Mesothelial cell of epicardium (in vitro differentiated cells): ENCODE measurements at places on chromosomes 6 and 20. TPM values are rescaled to one million over a fixed set of nuclear protein-coding genes. Genes with fewer than 3 reads are reported as not detected.
A peak's percentile ranks its signal among the peaks of the same experiment; 100 is the strongest.

- no peaks in the 10 kb centered on the region for H3K4me1 ChIP-seq
- DNase-seq, result peak; percentile 75
- no peak overlapping the region for H3K27ac ChIP-seq
- H3K4me3 ChIP-seq, result no peak overlapping the region
These were observed 170.2 kb downstream of the PREX1 start for GRCh38 chr20:48657426-48658197.

- H3K36me3 ChIP-seq, result peaks cover 1% of the 10 kb centered on the region
- H3K4me1 ChIP-seq, result no peaks in the 10 kb centered on the region
- no peak overlapping the region for H3K4me3 ChIP-seq
- H3K27ac ChIP-seq, result no peak overlapping the region
- DNase-seq, result no peak
These were observed 6.4 kb upstream of the CST7 start for GRCh38 chr20:24942679-24943078.

WFDC2 gene
- 57.8 to 61.9 TPM (median 61.3 TPM) in 3 replicates for total RNA-seq

GRCh38 chr20:43973671-43974450 lies 59.2 kb downstream of the TOX2 start:
- no peak overlapping the region for H3K27ac ChIP-seq
- no peak for DNase-seq
- H3K36me3 ChIP-seq, result no peaks in the 10 kb centered on the region
- no peaks in the 10 kb centered on the region for H3K4me1 ChIP-seq
- peaks cover 28% of the 10 kb centered on the region for H3K27me3 ChIP-seq

TAAR9 gene
- total RNA-seq, result not detected in 3 replicates

MAK gene
- 0.14 to 0.25 TPM (median 0.24 TPM) in 3 replicates for total RNA-seq

DNA sequence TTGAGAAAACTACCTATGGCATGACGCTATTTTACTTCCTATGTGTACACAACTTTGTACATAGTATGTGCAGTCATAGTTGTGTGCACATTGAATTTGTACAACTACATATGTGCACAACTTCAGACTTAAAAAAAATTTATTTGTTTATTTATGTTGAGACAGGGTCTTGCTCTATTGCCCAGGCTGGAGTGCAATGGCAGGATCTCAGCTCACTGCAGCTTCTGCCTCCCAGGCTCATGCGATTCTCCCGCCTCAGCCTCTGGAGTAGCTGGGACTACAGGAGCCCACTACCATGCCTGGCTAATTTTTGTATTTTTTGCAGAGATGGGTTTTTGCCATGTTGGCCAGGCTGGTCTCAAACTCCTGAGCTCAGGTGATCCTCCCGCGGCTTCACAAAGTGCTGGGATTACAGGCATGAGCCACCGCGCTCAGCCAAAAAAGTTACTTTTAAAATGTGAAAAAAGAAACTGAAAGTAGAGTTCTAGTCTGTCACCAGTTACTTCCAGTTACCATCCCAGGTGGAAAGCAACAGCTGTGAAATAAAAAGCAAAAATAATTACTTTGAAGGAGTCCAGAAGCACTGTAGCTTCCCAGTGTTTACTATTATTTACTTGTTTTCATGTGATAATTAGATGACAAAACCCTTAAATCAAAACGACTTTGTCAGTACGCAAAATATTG lies 1.7 kb upstream of the ZKSCAN8 start:
- H3K27ac ChIP-seq, result no peak overlapping the region
- peaks cover 43% of the 10 kb centered on the region for H3K4me1 ChIP-seq
- H3K27me3 ChIP-seq, result peaks cover 6% of the 10 kb centered on the region
- H3K36me3 ChIP-seq, result peaks cover 7% of the 10 kb centered on the region
- H3K4me3 ChIP-seq, result no peak overlapping the region

DNA sequence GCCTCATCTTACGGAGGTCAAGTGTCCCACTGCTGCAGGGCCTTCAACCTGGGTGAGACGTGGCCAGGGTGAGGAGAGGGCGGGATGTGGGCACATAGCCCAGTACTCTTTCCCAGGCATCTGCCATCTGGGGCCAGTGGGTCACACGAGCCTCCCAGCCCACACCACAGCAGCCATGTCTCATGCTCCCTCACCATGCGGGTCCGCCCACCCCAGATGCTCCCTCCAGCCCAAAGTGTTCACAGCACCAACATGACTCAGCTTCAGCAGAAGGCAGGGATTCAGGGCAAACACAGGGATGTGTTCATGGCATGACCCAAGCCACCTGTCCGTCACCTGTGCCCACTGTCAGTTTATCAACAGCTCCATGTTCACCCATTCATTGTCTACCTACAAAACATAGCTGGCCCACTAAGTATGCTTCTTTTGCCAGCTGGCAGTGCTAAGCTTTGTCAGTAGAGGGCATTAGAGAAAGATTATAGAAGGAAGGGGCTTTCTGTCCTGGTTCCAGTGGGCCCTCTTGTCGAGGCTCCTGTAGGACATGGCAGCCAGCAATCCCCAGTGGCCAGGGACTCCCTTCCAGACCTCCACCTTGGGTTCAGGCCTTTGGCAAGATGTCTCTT lies 109.2 kb downstream of the FOXF2 start:
- no peak for DNase-seq
- peaks cover 22% of the 10 kb centered on the region for H3K27me3 ChIP-seq
- H3K36me3 ChIP-seq, result no peaks in the 10 kb centered on the region
- peaks cover 5% of the 10 kb centered on the region for H3K4me1 ChIP-seq

- H3K27me3 ChIP-seq, result no peaks in the 10 kb centered on the region
- no peaks in the 10 kb centered on the region for H3K4me1 ChIP-seq
- no peak overlapping the region for H3K4me3 ChIP-seq
- H3K27ac ChIP-seq, result no peak overlapping the region
- DNase-seq, result no peak
These were observed 56.3 kb downstream of the ZHX3 start for GRCh38 chr20:41261260-41261659.

POPDC3 gene
- 10.1 to 11.1 TPM (median 10.4 TPM) in 3 replicates for total RNA-seq

BANF2 gene
- not detected in 3 replicates for total RNA-seq

TCFL5 gene
- 12.0 to 12.6 TPM (median 12.2 TPM) in 3 replicates for total RNA-seq

ZNF831 gene
- total RNA-seq, result 0.02 to 0.05 TPM (median 0.02 TPM) in 3 replicates

DNA sequence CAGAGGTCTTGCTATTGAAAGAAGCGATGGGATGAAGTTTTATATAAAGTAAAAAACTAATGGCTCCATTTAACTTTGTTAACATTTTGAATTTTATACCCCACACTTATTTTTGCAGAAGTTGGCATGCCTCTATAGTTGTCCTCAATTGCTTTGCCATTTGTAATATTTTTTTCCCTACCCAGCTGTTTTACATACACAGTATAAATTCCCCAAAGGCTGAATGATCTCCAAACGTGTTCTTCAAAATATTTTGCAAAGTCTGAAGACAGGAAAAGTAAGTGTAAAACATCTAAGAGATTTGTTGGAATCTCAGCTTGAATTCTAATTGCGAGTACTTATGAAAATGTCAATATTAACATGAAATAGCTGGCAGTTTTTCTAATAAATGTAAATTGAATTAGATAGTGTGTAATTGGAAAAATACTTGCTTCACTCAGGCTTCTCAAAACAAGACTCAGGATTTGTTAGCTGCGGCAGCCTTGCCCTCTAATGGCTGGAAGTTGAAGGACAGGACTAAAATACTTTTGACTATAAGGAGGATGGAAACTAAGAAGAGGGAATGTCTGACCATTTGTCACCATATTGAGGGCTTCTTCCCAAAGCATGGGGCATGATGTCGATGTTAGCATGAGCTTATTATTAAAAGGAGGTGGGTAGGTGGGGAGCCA lies 226.8 kb downstream of the UST start:
- H3K36me3 ChIP-seq, result no peaks in the 10 kb centered on the region
- H3K27ac ChIP-seq, result no peak overlapping the region
- peaks cover 20% of the 10 kb centered on the region for H3K27me3 ChIP-seq
- DNase-seq, result no peak
- no peak overlapping the region for H3K4me3 ChIP-seq

MYB gene
- total RNA-seq, result 1.6 to 2.4 TPM (median 2.0 TPM) in 3 replicates

SMPD2 gene
- total RNA-seq, result 9.8 to 11.9 TPM (median 10.4 TPM) in 3 replicates

DNA sequence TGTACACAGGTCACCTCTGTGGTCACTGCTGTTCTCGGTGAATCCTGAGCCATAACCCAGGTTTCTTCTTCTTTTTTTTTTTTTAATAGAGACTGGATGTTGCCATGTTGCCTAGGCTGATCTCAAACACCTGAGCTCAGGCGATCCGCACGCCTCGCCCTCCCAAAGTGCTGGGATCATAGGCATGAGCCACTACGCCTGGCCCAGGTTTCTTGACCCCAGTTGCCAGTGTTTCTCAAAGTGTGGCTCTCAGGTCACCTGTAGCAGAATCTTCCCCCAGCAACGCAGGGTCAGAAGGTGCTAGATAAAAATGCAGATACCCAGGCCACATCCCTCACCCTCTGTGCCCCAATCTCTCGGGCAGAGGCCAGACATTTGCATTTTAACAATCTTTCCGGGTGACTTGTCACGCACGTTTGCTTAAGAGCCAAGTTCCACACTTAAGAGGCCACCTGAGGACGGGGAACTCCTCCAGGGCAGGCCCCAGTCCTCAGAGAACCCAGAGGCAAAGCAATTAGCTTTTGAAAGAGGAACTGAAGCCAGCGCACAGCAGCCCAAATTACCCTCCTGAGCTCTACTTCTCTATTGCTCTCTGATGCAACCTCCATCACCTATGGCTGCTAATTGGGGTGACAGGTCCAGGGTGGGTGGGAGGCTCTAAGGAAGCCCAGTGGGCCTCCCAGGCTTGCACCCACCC lies 81.8 kb downstream of the NFATC2 start:
- no peaks in the 10 kb centered on the region for H3K27me3 ChIP-seq
- H3K27ac ChIP-seq, result no peak overlapping the region
- no peak overlapping the region for H3K4me3 ChIP-seq
- H3K4me1 ChIP-seq, result peaks cover 21% of the 10 kb centered on the region
- no peak for DNase-seq

KIF3B gene
- 21.1 to 22.2 TPM (median 21.3 TPM) in 3 replicates for total RNA-seq

FNDC11 gene
- total RNA-seq, result 0.86 to 1.4 TPM (median 1.1 TPM) in 3 replicates

- peaks cover 3% of the 10 kb centered on the region for H3K27me3 ChIP-seq
- peaks cover 32% of the 10 kb centered on the region for H3K4me1 ChIP-seq
- H3K27ac ChIP-seq, result peak overlapping the region; percentile 59
- no peak overlapping the region for H3K4me3 ChIP-seq
- DNase-seq, result no peak
These were observed 41.4 kb upstream of the CDH22 start for GRCh38 chr20:46349742-46350056.

ASIP gene
- total RNA-seq, result not detected in 3 replicates

GRCh38 chr20:5859608-5860007 lies 90.7 kb downstream of the TRMT6 start:
- no peaks in the 10 kb centered on the region for H3K4me1 ChIP-seq
- H3K27me3 ChIP-seq, result no peaks in the 10 kb centered on the region
- H3K4me3 ChIP-seq, result no peak overlapping the region
- H3K36me3 ChIP-seq, result peaks cover 4% of the 10 kb centered on the region
- no peak overlapping the region for H3K27ac ChIP-seq

- no peak for DNase-seq
- H3K36me3 ChIP-seq, result no peaks in the 10 kb centered on the region
- H3K27ac ChIP-seq, result no peak overlapping the region
- no peaks in the 10 kb centered on the region for H3K4me1 ChIP-seq
- no peak overlapping the region for H3K4me3 ChIP-seq
- H3K27me3 ChIP-seq, result no peaks in the 10 kb centered on the region
These were observed 22.1 kb upstream of the EEF1A1 start for GRCh38 chr6:73542891-73543290.

DNA sequence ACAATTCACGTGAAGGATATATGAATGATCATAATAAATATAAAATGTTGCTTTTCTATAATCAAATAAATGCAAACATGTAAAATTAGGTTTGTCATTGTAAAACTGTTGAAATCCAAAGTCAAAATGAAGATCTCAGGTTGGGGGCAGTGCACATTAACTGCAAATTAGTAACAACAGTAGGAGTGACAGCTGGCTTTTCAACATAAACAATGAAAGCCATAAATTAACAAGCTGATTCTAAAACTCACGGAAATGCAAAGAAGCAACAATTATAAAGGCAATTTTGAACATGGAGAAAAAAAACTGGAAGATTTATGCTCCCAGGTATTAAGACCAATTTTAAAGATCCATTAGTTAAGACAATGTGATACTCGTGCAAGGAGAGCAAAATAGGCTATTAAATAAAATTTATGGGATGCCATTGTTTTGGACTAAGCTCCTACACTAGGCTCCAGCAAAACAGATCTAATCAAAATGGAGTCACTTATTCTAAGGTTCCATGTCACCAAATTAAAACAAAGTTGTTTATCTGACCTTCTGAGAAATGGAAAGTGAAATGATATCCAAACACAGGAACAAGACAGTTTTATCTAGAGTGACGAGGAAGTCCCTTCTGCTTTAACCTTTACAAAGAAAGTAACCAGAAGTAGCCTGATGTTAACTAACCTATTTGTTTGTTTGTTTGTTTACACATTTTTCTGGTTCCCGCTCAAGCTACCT lies 770.8 kb downstream of the EPHA7 start:
- H3K27me3 ChIP-seq, result no peaks in the 10 kb centered on the region
- H3K4me1 ChIP-seq, result peaks cover 14% of the 10 kb centered on the region
- no peak overlapping the region for H3K27ac ChIP-seq

COQ3 gene
- 4.9 to 6.1 TPM (median 5.6 TPM) in 3 replicates for total RNA-seq

DNA sequence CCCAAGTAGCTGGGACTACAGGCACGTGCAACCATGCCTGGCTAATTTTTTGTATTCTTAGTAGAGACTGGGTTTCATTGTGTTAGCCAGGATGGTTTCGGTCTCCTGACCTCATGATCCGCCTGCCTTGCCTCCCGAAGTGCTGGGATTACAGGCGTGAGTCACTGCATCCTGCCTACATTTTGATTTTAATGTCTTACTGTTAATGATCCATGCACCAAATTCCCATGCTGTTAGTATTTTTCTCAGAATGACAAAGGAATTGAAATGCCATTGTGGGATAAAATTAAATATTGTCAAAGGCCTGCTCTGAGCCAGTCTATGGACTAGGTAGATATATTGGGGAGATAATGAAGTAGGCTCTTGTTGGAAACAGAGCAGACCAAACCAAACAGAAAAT lies 28.2 kb downstream of the CBFA2T2 start:
- no peaks in the 10 kb centered on the region for H3K27me3 ChIP-seq
- H3K4me3 ChIP-seq, result no peak overlapping the region
- no peak for DNase-seq
- peaks cover 19% of the 10 kb centered on the region for H3K4me1 ChIP-seq

DNA sequence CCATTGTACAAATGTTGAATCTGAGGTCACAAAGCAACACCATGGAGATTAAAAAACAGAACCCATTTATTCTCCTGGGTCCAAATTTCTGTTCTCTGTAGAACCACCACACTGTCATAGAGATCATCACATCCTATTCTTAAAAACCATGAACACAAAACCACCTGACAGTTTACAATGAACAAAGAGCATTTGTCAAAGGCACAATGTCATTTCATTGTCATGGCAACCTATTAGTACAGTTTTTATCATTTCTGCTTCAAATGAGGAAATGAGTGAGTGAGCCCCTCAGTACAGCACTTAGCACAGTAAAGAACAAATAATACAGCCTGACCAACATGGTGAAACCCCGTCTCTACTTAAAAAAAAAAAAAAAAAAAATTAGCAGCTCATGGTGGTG lies 23.1 kb upstream of the LAMP5 start:
- H3K27me3 ChIP-seq, result peaks cover 48% of the 10 kb centered on the region
- H3K4me1 ChIP-seq, result peaks cover 3% of the 10 kb centered on the region
- no peak overlapping the region for H3K27ac ChIP-seq
- no peaks in the 10 kb centered on the region for H3K36me3 ChIP-seq
- no peak overlapping the region for H3K4me3 ChIP-seq

PRICKLE4 gene
- total RNA-seq, result 4.5 to 8.1 TPM (median 6.6 TPM) in 3 replicates
